ENCODE measurements at places on chromosomes 3 and 15.

GRCh38 chr3:42214064-42214463 lies 51.9 kb downstream of the CCK start:
- no peak for DNase-seq

GRCh38 chr3:15426579-15427118 lies 695 bp downstream of the METTL6 start:
- DNase-seq, result no peak

GRCh38 chr3:188338086-188338485 lies 184.1 kb downstream of the LPP start:
- DNase-seq, result peak; percentile 28

DNA sequence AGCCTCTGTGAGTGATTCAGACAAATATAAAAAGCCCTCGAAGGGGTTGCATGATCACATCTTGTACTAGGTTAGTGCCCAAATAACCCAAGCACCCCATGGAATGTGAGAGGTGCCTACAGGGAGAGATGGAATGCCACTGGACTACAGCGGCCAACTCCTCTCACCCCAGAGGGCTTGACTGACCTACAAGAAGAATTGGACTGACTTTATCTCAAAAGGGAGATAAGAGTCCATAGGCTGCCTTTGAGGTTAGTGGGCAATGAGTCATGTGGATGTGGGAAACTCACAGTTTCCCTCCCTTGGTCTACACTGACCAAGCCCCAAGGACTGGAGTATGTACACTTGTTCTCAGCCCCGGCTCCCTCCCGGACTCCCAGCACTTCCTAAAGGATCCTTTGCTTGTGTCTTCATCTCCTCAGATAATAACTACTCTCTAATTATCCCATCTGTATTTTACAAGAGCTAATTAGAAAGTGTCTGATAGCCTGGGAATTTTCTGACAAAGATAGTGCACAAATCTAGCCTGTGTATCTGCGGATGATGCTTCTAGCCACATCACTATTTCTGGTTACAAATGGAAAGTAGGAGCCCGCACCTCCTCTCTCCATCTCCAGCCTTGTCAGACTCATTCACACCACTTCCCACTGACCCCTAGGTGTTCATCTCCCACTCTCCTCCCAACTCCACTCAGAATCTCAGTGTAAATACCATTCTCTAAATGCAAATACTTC lies 547.8 kb upstream of the TBL1XR1 start:
- DNase-seq, result peak; percentile 74

- peak; percentile 59 for DNase-seq
These were observed 120.1 kb downstream of the ANP32A start for GRCh38 chr15:68700455-68701123.

DNA sequence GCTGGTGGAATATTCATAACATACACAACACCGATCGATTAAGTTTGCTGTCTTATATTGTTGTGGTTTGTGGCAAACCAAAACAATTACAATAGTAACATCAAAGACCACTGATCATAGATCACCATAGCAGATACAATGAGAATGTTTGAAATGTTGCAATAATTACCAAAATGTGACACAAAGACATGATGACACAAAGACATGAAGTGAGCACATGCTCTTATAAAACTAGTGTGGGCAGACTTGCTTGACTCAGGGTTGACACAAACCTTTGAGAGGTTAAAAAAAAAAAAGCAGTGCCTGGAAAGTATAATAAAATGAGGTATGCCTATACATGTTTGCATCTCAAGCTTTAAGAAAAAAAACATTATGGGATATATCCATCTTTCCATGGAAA lies 130.3 kb downstream of the NR1I2 start:
- no peak for DNase-seq

DNA sequence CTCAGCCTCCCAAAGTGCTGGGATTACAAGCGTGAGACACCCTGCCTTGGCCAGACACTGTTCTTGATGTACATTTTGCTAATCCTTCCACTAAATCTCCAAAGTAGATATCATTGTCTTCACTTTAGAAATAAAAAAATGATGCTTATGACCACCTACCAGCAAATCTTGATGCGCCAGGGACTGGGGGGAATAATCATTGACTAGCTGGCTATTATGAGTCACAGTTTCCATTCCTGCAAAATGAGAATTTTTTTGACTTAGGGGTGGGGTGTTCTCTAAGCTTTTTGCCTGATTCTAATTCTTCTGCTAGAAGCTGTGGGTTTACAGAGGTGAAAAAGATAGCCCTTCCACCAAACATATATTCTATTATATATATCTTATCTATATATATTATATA lies 17.1 kb upstream of the RFC4 start:
- DNase-seq, result peak; percentile 44

GRCh38 chr3:23648326-23648995 lies 157.3 kb upstream of the UBE2E1 start:
- peak; percentile 58 for DNase-seq

DNA sequence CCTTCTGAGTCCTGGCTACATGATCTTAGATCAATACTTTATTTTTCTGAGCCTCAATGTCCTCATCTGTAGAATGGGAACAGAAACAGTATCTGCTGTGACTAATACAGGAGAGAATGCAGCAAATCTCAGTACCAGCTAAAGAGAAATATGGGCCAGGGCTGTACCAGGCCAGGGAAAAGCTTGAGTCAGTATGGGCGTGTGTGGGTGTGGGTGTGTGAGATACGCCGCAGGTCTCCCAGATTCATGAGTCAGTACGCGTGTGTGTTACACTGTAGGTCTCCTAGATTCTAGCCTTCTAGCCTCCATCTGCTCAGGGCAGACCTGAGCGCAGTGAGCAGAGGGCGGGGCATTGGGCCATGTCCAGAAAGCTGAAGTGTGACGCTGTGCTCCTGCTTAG lies 15.2 kb downstream of the GNAI2 start:
- peak; percentile 94 for DNase-seq

DNA sequence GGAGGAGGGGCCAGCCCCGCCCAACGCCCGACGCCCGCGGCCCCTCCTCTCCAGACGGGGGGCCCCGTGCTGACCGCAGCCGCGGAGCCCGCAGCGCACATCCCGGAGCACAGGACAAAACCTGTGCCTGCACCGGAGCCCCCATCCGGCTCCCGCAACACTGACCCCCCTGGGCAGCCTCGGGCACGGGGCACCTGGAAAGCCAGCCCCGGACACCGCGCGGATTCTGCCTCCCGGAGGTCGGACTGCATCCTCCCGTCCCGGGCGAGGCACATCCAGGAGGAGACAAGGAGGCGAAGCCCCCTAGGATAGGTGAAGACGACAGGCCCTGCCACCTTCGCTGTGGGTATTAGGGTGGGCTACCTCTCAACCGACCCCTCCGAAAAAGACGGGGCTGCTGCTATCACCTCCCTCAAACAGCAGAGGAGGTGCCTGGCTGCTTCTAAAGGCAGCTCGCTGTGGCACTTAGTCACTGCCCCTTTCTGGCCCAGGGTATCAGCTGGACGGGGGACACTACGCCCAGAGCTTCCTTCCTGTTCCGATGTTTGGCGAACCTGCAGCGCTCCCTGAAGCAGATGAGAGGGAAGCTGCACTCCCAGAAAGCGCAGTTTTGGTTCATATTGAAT lies 10.6 kb downstream of the XXYLT1 start:
- no peak for DNase-seq

GRCh38 chr15:82571722-82572222 lies 31.5 kb upstream of the RPS17 start:
- DNase-seq, result peak; percentile 83

DNA sequence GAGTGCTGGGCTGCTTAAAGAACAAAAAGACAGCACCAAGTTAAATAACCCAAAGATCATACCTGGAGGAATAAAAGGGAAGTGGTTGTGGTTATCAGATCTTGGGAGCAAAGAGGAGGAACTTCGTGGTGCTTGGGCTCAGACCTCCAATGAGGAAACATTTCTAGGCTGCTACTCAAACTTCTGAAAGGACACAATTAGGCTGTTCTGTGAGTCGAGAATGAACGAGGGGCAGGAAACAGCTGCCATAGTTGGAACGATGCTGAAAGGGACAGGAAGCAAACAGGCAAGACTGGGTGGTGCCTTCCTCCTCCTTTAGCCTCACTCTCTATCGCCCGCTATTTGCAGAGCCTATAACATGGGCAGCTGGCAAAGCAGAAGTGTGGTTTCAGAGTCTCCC lies 276.3 kb upstream of the ARRDC4 start:
- DNase-seq, result no peak

GRCh38 chr3:42839616-42840015 lies 30.4 kb downstream of the ACKR2 start:
- peak; percentile 71 for DNase-seq

- peak; percentile 27 for DNase-seq
These were observed 436 bp downstream of the ADPGK start for GRCh38 chr15:72783004-72783639.

GRCh38 chr3:128353361-128353965 lies 113.2 kb downstream of the DNAJB8 start:
- no peak for DNase-seq

- no peak for DNase-seq
These were observed 53.7 kb upstream of the MEF2A start for GRCh38 chr15:99511866-99512661.

- DNase-seq, result no peak
These were observed 272.4 kb upstream of the COL8A1 start for GRCh38 chr3:99365979-99366378.

- peak; percentile 15 for DNase-seq
These were observed 464.8 kb downstream of the EPHA3 start for GRCh38 chr3:89572261-89572660.

GRCh38 chr3:16904423-16905417 lies 20.0 kb downstream of the PLCL2 start:
- DNase-seq, result no peak

DNA sequence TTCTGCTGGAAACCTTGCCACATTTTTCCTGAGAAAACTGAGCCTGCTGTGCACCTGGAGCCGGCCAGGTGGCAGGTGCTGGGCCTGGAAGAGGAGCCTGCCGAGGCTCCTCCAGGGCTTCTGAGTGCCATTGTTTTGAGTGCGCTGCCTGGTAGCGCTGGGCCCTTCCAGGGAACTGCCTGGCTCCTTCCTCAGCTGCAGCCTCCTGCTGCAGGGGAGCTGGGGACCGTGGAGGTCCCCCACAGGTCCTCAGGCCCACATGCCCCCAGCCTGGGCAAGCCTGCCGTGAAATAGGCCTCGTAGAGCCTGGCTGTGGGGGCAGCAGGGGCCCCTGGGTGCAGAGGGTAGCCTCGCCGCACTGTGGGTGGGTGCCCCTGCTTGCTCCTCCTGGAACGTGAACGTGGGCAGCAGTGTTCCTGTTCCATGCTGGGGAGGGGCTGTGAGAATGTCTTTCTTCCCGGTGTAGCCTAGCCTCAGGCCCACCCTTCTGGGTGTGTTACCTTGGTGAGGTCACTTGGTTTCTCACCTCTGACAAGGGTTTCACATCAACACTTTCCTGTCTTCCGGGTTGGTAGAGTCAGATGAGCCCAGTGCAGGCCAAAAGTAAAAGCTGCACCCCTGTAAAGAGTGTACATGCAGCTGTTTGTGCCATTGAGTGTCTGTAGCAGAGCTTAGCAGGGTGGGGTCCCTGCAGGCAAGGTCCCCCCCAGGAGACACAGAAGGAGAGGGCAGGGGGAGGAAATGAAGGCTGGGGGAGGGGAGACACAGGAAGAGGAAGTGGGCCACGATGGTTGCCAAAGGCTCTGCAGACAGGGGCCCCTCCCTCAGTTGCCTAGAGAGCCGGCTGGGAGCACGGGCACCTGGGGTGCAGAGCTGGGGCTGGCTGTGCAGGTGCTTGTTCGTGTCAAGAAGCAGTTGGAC lies 34.5 kb downstream of the KLF13 start:
- DNase-seq, result no peak

- no peak for DNase-seq
These were observed 146.1 kb upstream of the TPM1 start for GRCh38 chr15:62896380-62896866.

- no peak for DNase-seq
These were observed 136.9 kb upstream of the SLC2A2 start for GRCh38 chr3:171163101-171164066.

DNA sequence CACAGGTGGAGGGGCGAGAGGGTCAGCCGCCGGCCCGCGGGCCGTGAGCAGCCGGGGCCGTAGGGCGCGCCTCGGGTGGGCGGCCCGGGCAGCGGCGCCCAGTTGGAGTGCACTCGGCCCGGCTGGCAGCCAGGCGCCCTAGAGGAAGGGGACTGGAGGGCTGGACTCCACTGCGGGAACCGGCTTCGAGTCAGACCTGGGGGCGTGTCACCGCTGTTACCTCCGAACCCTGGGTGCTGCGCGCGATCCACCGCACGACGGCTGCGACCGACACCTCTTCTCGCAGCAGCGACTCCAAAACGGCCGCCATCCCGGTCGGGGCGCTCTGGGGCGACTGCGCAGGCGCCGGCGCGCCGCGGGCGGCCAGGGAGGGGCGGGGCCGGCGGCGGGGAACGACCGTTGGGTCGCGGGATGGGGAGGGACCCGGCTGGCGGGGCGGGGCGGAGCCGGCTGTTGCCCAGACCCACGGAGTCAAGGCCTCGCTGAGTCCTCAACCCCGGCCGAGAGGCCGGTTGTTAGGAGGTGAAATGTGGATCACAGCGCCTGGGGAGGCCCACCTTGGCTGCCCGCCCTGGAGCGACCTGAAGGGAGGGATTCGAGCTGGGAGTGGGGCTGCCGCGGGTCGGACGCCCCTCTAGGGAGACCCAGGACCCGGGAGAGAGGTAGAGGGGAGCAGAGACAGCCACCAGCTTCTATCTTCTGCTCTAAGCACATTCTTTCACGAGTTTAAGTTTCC lies at the start of gene CDAN1:
CDAN1 (minus strand) TSS at position 336 of the 736 bp plus-strand sequence; CDS start at position 310, 26 bp downstream.
- peak; percentile 75 for DNase-seq

DNA sequence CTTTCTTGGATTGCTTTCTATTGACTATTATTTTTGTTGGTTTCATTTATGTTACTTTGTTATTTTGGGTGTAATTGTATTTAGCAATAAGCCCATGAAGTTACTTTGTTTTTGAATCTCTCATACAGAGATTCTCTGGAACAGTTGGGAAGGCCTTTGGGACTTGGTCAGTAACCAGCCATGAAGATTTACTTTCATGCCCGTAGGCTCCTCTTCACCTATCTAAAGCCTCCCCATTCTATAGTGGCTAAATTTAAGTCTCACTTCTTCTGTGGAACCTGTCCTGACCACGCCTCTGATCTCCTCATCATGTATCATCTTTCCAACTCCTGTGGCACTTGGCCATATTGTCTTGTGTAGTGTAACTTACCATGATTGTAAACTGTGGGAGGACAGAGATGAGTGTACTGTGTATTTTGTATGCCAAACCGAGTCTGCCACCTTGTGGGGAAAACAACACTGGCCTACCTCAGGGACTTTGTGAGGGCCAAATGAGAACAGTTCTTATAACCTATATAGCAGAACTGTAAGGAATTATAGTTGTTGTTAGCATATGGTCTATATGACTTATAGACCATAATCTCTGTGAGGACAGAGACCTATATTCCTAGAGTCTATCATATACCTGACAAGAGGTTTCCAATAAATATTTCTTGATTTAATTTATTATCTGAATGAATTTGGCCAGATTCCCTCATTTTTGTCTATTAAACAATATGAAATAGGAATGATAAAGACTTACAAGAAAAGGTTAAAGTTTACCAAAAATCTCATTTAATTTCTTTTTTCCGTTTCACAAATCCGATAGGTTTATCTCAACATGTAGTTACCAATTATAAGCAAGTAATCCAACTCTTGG lies 75.0 kb downstream of the STARD9 start:
- DNase-seq, result peak; percentile 88

- no peak for DNase-seq
These were observed 42.0 kb downstream of the GSK3B start for GRCh38 chr3:120052225-120052624.

GRCh38 chr3:111667621-111668239 lies 72.6 kb upstream of the ZBED2 start:
- DNase-seq, result peak; percentile 69

Data from IMR-90 (cell line).